ENCODE measurements at places on chromosomes 13 and 19.

DNA sequence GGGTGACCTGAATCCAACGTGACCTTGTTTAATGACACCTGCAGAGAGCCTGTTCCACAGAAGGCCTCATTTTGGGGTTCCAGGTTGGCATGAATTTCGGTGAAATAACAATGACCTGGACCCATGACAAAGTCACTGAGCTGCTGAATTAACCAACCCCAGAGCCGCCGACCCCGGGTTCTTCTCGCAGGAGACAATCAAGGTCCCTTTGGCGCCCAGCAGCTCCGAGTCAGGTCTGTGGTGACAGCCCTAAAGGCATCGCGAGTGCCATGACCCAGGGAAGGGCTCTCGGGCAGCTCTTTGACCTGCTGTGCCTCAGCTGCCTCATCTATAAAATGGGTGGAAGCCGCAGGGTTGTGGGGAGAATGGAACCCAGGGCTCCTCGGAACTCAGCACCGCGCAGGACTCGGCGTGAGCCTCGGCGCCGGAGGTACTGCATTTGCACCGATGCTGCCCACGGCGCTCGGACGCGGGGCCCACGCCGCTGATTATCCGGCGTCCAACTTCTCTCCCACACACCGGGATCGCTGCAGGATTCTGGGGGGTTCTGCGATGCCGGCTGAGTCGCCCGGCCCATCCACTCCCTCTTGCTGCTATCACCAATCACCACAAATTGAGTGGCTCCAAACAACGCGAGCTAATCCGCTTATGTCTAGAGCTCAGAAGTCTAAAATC, 5.7 kb downstream of the SHC2 start:
- no peak for DNase-seq

DNA sequence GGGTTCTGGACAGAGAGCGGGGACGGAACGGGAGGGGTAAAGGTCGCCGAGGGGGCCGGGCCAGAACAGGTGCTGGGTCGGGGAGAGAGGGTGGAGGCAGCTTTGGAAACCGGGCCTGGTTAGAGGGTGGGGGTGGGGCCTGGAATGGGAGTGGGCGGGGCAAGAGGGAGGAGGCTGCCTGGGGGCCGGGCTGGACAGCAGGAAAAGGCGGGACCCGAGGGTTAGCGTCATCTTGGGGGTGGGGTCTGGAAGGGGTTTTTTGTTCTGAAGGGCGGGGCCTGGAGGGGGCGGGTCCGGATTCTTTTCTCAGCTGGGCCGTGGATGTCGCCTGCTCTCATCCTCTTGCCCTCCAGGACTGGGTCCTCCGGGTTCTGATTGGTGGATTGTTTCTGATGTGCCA, 4.3 kb upstream of the ZNF813 start:
- no peak for DNase-seq

GRCh38 chr13:79901336-79901735, 420.4 kb downstream of the NDFIP2 start:
- no peak for DNase-seq

GRCh38 chr13:46164661-46165060, 17.3 kb downstream of the LCP1 start:
- no peak for DNase-seq

GRCh38 chr13:91372911-91373310, 25.4 kb downstream of the MIR17HG start:
- DNase-seq = no peak

DNA sequence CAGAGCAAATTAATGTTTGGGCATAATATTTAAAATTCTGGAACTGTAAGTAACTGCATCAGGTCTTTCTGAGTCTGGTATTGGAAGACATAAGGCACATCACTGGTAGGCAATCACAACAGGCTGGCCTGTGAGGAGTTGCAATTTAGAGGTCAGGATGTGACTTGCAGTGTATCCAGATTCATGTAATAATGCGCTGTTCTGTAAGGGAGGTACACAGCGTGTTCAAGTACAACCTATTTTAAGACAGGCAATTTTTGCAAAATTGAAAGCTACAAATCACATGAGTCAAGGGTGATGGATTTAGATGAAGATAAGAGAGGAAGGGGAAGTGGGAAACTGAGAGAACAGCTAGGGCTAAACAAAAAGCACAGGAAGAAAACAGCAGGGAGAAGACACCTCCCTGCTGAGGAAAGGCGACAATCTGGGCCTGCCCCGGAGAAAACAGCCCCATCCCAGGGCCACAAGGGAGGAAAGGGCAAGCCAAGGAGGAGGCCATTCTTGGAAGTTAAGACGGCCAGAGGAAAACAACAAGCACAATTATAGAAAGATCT, 138.1 kb downstream of the LACC1 start:
- no peak for DNase-seq

DNA sequence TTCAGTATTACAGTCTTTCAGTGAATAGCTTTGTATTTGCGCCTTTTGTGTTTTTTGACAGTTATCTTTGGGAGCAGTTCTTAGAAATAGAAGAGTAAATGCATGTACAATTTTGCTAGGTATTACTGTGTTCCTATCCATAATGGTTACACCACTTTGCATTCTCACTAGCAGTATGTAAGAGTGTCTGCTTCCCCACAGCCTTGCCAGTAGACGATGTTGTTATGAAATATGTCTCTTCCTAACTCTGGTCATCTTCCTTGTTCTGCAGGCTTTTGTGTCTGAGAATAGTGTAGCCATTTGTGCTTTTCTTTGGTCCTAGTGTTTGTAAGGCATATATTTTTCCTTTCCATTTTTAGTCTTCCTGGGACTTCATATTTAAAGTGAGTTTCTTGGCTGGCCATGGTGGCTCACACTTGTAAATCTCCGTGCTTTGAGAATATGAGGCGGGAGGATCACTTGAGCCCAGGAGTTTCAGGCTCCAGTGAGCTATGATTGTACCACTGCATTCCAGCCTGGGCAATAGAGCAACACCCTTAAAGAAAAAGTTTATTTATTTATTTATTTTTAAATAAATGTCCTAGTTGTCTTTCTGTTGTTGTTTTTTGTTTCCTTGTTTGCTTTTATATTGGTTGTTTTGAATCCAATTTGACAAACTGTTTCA, 140.3 kb downstream of the PDS5B start:
- DNase-seq = no peak

All from CD4-positive, alpha-beta T cell treated with Interleukin-15 for 1 hour (primary cell).